HL-60 (cell line): ENCODE measurements at places on chromosomes 7 and 10.

- no peak for DNase-seq
Measured at GRCh38 chr10:15469111-15469510, 98.0 kb upstream of the FAM171A1 start.

DNA sequence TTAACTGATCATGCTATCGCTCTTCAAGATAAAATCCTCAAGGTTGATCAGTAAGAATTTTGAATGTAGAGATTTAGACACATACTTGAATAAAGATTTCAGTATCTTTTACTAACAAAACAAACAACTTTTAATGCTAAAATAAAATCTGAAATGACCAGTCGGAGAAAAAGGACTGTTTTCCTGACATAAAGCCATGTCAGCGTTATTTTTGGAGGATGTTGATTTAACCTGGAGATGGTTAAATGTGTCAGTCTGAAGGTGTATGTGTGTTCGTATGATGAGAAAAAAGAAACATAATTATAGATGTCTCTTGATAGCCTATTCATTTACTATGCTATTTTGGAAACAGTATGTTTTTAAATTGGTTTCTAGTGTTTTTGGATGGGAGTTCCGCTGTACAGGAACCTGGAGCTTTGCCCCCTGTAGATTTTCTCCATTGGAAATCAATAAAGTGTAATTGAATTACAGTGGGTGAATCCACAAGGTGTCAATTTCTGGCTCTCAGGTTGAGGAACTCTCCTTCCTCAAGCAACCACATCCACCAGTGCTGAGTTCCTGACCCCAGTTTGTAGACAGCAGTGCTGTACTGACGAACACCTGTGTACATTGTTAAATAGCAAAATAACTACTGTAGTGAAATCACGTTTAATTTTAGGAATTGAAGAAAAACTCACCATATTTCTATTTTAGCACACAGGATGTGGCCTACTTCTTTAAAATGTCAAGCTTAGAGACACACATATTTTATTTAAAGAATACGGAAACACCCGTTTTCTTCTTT is 670.1 kb downstream of the MAGI2 start:
- DNase-seq, result no peak

GRCh38 chr10:77630507-77630848 is 7.1 kb downstream of the KCNMA1 start:
- DNase-seq, result no peak

DNA sequence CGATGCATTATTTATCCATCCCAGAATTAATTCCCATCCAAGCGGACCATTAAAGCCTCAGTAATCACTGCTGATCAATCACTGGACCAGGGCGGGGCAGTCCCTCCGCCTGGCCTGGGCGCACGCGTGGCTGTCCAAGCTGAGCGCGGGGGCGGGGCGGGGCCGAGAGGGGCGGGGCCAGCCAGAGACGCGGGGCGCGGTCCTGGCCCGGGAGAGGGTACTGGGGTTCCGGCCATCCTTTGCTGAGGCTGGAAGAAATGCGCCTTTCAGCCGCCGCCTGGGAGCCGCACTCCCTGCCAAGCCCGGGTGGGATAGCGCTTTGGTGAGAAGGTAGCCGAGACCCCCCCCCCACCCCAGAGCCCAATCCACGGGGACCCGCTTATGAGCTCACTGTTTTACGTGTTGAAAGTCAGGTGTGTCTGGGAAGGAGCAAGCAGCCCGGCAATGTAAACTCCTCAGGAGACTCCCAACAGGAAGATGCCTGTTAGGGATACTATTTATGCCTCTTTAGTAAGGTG is at the start of gene ARHGAP22:
Gene ARHGAP22, minus strand, starts transcription at position 83 of the 518 bp plus-strand sequence. CDS start 277 bp downstream, outside the sequence.
- DNase-seq, result no peak

DNA sequence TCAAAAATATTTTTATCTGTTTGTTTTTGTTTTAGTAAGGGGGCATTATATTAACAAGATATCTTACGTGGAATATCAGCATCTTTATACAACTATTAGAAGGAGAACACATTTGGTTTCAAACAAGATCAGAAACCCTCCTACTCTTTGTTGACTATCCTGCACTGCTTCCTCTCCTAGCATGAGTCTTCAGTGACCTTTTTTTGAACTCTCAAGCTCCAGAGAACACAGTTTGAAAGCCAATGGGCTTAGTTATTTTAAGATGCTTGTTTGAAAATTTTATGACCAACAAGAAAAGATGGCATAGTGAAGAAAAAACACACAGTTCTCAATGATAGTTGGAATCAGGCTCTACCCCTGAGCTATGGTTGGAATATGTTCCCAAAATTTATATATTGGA is 37.2 kb upstream of the RTKN2 start:
- DNase-seq, result no peak

- no peak for DNase-seq
Measured at GRCh38 chr10:69677985-69678654, 48.1 kb downstream of the FAM241B start.
